ENCODE measurements at places on chromosomes 1 and 21.

GRCh38 chr1:12129624-12130023 is 37.2 kb upstream of the TNFRSF1B start:
- no peak for DNase-seq

DNA sequence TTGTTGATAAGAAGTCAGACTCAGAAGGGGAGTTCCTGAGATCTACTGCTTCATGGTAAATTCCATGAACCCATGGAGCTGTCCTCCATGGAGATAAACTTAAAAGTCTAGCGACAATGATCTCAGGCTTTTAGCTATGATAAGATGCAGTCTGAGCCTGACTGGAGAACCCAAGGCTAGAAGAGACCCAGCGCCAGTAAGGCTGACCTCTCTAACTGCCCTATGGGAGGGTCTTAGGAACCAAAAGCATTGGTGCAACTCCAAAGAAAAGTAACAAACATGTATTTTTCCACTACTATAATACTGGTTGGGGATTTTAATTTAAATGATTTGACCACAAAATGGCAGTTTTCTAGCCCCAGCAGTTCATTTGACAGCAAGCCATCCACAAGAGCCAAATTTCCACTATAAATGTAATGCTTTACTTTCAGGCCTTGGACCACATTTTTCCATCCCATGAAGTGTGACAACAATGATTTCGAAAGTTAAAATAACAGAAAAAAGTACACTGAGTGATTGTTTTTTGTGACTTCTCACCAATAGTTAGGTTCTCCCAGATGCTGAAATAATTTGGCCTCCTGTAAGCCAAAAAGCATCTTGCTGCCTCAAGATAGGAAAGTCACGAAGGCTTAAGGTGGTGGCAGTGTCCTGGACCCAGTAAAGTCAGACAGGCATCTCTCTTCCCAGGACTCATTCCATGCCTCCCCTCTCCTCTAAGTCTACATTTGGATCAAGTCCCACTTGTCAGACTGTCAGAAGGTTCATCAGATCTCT is 43.1 kb upstream of the EXOSC10 start:
- no peak for DNase-seq

- no peak for DNase-seq
These were observed 6.4 kb downstream of the LAMB3 start for GRCh38 chr1:209645574-209646452.

- no peak for DNase-seq
These were observed 289.2 kb upstream of the USP24 start for GRCh38 chr1:55504306-55504731.

DNA sequence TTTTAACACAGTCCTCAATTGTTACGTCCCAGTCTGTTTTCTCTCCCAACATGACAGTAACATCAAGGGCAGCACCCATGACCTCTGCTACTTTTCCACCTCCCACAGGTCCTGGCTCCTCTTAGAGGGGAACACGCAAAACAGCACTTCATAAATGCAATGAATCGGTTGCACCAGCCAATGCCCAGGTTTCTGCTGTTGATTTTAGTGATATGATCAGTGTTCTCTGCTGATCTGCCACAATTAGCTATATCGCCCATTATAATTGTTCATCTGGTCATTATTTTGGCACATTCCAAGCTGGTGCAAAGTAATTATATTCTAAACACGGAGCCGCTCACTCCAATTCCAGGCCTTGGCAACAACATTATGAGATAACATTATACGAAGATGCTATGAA is 184.5 kb downstream of the KCNH1 start:
- no peak for DNase-seq

- DNase-seq: no peak
These were observed 25.0 kb downstream of the MTOR start for GRCh38 chr1:11237356-11237755.

- no peak for DNase-seq
These were observed 150.5 kb upstream of the DUSP10 start for GRCh38 chr1:221892301-221892830.

DNA sequence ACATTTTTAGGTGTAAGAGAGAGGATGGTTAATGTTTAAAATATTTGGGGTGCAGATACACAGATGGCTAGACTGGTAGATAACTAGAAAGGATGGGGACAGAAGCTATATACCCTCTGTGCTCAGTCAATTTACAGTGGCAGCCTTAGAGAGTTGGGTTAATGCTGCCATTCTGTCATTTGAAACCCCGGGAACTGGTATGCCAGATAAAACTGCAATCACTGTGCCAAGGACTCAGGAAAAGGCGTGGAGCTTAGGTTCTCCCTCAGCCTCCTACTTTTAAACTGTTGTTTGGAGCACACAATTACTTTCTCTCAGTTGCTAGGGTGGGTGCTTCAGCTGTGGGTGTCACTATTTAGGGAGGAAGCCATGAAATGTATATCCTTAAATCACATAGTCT is 90.0 kb upstream of the HNRNPU start:
- no peak for DNase-seq

DNA sequence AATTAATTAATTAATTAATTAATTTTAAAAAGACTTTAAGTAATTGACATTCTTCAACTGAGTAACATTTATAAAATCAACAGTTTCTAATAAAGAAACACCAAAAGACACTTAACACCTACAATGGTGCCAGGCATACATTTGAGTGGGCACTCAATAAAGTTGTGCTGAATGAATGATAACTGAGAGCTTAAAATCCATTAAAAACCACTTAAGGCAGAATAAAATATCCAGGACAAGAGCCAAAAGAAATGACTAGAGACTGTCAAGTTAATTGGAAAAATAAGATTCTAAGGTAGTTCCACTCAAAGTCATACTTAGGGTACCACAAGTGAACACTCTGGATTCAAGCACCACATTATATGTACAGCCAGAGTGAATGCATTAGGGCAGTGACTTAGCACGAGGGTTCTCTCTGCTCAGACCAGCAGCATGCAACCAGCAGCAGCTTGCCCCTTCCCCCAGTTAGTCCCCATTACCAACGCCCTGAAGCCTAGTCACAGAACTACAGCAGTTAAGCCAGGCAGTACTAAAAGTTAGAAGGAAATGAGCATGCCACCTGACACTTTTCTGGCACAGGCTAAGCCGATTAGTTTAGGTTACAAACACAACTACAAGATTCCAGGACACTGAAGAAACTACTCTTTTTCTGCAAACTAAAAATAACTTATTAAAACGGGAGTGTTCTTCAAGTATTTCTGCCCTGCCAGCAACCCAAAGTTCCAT is 46.5 kb downstream of the LUZP1 start:
- no peak for DNase-seq

DNA sequence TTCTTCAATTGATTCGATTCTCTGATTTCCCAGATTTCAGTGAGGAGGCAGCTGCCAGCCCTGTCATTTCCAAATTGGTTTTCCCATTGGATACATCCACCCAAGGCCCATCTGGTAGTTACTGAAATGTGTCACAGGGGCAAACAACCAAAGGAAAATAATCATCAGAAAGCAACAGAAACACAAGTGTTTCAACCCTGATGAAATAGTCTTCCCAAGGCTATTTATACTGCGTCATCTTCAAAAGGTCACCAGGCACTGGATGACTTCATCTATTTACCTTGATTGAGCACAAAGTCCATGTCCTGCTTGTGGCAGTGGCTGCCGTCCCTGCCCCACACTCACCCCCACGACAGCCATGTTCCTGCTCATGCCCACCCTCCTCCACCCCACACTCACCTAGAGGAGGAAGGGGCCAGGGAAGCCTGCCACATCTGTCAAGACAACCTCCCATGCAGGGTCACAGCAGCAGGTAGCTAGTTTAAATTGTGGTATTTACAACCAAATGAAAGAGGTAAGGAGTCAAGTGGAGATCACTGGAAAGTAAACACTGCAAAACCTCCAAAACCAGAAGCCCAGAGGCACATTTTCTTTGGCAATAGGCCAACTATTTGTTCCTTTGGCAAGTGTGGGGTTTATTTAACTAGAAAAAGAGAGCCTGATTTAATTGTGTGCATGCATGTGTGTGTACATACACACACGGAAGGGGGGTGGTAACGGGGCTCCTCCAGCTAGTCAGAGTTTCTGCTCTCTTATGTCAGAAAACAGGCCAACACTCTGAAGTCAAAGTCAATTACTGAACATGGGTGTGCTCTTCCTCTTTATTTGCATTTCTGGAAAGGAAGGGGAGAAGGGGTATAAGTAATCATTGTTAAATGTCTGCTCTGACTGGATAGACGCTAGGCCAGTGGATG is 49.5 kb upstream of the RAB4A start:
- DNase-seq: no peak

- DNase-seq: no peak
These were observed 65.1 kb downstream of the MSH4 start for GRCh38 chr1:75861831-75862230.

GRCh38 chr1:232624546-232625281 is 5.2 kb downstream of the SIPA1L2 start:
- DNase-seq: no peak

DNA sequence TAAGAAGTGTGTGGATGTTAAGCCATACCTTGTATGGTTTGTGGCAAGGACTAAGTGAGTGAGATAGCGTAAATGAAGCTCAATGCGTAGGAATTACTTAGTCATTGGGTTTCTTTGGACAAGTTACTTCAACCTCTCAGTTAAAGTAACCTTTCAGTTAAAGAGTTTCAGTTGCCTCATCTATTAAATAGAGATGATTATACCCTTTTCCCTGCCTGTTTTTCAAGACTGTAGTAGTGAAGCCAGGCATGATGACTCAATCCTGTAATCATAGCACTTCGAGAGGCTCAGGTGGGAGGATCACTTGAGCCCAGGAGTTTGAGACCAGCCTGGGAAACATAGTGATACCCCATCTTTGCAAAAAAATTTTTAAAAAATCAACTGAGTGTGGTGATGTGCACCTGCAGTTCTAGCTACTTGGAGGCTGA is 6.3 kb downstream of the ZMPSTE24 start:
- no peak for DNase-seq

DNA sequence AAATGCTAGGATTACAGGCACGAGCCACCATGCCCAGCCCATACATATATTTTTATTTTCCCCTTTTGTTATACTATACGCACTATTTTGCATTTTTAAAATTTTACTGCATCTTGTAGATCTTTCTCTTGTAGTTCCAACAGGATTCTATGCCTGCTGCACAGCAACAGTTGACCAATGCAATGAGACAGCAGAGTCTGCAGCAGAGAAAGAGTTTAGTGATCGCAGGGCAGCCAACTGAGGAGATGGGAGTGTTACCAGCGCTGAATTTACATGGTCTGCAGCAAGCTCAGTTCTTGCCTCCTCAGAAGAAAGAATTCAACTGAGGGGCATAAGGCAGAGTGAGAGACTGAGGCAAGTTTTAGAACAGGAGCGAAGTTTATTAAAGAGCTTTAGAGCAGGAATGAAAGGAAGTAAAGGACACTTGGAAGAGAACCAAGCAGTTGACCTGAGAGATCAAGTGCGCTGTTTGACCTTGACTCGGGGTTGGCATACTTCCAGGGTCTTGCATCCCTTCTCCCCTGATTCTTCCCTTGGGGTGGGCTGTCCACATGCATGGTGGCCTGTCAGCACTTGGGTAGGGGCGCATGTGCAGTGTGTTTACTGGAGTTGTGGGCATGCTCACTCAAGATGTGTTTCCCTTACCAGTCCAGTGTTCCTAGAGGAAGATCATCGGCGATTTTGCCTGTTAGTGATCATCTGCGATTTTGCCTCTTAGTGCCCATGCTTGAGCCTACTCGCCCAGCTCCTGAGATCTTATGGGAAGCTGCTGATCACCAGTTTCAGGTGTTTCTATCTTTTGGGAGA is 4.1 kb upstream of the MTOR start:
- DNase-seq: no peak

DNA sequence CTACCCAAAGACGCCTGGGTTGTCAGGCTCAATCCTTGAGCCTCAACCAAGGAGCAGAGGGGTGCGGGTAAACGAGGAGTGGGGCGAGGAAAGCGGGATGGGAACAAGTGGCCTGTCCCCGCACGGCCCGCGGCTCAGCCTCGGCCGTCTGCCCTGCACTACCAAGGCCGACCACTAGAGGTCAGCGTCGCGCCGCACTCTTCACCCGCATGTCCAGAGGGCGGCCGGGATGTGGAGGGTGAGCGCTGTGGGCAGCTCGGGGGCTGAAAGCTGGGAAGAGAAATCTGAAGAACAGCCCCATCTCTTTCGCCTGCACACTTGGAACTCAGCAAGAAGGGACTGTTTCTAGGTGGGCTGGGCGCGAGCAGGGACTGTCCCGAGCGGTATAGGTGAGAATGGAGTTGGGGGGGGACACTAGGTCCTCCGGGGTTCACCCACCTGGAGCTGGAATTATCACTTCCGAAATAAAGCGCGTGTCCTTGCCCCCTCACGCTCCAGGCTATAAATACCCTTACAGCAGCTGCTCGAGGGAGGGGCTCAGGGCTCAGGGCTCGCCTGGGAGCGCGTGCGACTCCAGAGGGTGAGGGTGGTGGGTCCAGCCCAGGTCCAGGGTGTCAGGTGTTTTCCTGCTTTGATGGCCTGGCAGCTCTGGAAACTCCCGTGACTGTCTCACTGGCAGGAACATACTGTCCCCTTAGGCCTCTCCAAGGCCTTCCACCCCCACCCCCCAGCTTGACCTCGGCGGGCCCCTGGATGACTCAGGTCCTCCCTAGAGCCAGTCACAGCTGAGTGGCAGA is 9.8 kb downstream of the SLC30A2 start:
- DNase-seq: peak; percentile 13

DNA sequence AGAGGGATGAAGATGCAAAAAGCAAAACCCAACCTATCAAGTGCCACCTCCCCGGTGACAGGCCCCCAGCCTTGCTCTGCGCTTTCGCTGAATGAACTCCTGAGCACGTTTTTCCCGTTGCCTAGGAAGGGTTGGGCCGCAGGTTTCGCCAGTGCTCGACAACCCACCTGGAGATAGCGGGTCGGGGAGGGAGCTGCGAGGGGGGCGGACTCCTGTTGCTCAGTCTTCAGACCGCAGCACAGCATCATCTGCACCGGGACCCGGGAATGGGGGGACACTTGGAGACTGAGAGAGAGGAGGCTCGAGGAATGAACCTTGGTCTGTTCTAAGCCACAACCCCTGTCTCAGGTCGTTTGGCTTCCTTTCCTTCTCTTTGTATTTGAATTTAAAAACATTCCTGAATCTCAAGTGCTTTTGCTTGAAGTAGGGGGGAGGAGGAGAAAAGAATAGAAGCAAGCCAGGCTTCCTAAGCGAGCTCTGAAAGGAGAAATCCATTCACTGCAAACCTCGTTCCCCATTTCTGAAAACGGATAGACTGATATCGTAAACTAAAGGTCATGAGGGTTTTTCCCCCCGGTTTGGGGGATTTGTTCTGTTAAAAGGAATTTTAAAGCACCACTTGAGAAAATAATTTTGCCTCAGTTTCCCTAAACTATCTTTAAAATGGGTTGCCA is 1.2 kb downstream of the AK5 start:
- no peak for DNase-seq

- no peak for DNase-seq
These were observed 36.4 kb downstream of the SLC2A7 start for GRCh38 chr1:8989821-8990220.

DNA sequence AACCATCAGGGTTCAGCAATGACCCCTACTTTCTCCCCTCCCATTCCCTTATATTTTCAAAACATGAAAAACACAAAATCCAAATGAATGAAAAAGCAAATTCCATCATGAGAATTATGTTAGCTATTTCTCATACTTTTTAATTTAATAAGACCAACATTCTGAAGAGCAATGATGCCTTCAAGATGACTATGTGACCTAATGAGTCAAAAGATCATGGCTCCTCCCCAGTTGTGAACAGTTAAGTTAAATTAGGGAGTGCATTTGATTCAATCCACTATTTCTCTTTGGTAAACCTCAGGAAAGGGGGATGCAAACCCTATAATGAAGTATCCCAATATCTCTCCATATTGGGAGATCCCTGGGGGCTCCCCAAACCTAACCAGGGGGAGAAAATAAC is 36.5 kb downstream of the PUM1 start:
- DNase-seq: no peak
